ENCODE measurements at places on chromosomes 7 and 10. TPM values are rescaled to one million over a fixed set of nuclear protein-coding genes. Genes with fewer than 3 reads are reported as not detected.

GRCh38 chr7:115037128-115037802, 115.4 kb downstream of the MDFIC start:
- no peak for DNase-seq
- no peak overlapping the region for H3K27ac ChIP-seq
- no peaks in the 10 kb centered on the region for H3K4me1 ChIP-seq
- no peaks in the 10 kb centered on the region for H3K27me3 ChIP-seq
- no peaks in the 10 kb centered on the region for H3K36me3 ChIP-seq
- no peak overlapping the region for H3K4me3 ChIP-seq

- no peaks in the 10 kb centered on the region for H3K36me3 ChIP-seq
- DNase-seq = peak; percentile 31
- peaks cover 6% of the 10 kb centered on the region for H3K27me3 ChIP-seq
- H3K4me1 ChIP-seq = peaks cover 9% of the 10 kb centered on the region
These were observed 1.7 kb upstream of the WDR86 start for GRCh38 chr7:151411551-151411950.

DNA sequence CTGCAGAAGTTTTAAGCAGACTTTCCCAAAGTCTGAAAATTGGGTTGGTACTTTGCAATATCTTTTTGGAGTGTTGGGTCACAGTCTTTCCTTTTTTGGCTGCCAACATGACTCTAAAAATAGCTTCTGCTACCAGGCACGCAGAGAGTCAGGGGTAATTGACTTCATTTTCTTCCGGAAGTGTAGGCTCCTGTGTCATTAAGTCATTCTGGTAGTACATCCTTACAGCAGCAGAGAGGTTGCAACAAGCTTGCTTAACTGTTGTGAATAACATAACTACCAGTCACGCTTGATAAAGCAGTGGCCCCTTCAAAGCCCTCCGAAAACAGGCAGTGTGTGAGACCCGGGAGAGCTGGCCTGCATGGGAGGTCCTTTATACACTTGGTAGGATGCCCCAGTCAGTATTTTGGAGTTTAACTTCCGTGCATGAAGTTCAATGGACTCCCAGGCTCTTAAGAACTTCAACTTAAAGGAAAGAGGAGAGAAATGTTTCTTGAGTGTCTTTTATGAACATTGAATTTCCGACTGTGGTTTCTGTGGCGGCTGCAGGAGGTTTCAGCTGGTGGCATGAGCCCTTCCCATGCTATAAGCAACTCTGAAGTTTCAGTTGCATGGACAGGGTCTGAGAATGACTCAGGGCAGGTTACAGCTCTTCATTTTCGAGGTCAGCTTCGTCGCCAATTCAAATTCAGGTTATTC, 310.7 kb downstream of the GALNT17 start:
- H3K27ac ChIP-seq = peak overlapping the region; percentile 56
- DNase-seq = no peak
- peaks cover 10% of the 10 kb centered on the region for H3K4me1 ChIP-seq
- H3K27me3 ChIP-seq = no peaks in the 10 kb centered on the region

- no peak for DNase-seq
- no peak overlapping the region for H3K27ac ChIP-seq
- no peaks in the 10 kb centered on the region for H3K4me1 ChIP-seq
- H3K36me3 ChIP-seq = no peaks in the 10 kb centered on the region
- no peak overlapping the region for H3K4me3 ChIP-seq
- no peaks in the 10 kb centered on the region for H3K27me3 ChIP-seq
These were observed 10.1 kb downstream of the TBATA start for GRCh38 chr10:70774810-70775678.

DNA sequence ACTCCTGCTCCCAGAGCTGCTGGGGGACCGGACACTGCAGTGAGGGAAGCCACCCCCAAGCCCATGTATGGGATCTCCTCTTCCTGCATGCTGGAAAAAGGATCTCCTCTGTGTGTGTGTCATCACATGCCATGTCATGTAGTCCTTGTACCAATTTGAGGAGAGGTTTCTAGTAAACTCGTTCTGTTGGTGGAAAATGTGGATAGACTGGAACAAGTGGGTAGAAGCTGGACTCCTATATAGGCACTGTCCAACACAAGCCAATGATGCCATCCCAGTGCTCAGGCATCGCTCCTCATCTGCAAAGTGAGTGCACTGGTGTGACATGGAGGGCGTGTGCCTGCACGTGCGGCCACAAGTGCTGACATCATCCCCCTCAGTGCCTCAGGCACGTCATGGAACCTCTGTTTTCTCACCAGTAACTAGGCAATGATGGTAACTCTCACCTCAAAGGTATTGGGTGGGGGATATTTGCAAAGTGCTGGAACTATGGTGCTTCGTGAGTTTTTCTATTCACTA, 19.3 kb downstream of the MYO1G start:
- no peak for DNase-seq
- no peaks in the 10 kb centered on the region for H3K4me1 ChIP-seq
- H3K27me3 ChIP-seq = no peaks in the 10 kb centered on the region
- no peaks in the 10 kb centered on the region for H3K36me3 ChIP-seq
- no peak overlapping the region for H3K4me3 ChIP-seq

GRCh38 chr7:47170516-47170915, 411.4 kb downstream of the TNS3 start:
- H3K4me3 ChIP-seq = no peak overlapping the region
- no peak for DNase-seq

DNA sequence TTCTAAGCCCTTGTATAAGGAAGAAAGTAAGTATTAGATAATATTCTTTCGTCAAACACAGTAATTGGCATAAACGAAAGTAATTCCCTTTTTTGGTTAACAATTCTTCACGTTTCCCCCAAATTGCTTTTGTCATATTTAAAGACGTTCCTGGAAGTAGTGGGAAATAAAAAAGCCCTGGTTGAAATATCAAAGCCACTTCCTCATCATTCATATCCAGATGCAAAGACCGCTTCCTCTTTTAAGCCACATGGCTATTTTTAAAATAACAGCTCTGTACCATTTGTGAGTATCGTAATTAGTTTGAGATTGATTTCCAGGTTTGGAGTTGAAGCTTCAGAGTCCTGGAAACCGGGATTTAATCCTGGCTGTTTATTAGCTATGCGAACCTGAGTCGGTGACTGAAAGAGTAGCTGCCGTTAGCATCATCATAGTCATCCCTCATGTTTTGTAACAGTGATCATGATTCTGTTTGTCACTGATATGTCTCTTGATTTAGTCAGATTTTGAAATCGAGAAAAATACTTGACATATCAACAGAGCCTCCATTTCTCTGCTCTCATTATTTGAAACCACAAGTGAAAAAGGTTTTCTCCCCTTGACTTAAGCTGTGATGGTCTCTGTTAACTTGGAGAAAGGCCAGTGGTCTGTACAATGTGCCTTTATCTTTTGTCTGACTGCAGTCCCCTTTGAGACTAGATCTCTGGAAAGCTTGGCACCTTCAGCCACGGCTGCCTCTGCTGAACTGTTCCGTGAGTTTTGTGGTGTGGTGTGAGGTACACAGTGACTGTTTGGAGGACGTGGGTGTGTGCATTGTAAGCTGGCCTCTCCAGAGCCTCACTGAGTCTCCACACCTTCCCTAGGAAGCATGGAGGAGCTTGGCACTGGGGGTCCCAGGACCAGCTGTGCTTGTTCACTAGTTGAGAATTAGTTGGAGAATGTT, 18.1 kb downstream of the OPTN start:
- H3K27me3 ChIP-seq = no peaks in the 10 kb centered on the region
- H3K4me1 ChIP-seq = no peaks in the 10 kb centered on the region
- peaks cover 16% of the 10 kb centered on the region for H3K36me3 ChIP-seq
- no peak for DNase-seq
- no peak overlapping the region for H3K27ac ChIP-seq

DNA sequence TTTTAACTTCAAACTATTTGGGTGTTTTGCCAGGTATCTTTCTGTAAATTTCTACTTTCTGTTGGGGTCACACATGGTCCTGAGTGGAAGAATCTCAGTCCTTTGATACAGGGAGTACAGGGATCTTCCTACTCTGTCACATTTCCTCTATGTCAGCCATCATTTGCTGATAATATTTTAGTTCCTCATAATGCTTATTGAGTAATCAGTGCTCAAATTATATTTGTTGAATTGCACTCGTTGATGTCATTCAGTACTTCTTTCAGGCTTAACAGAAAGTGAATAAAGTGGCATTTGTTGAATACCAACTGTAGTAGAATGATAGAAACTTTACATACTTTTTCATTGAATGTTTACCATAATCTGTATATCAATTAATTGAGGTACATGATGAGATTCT, 31.9 kb downstream of the WDR11 start:
- H3K4me1 ChIP-seq = no peaks in the 10 kb centered on the region
- peaks cover 31% of the 10 kb centered on the region for H3K36me3 ChIP-seq
- no peak overlapping the region for H3K27ac ChIP-seq
- no peak for DNase-seq
- H3K4me3 ChIP-seq = no peak overlapping the region

DNA sequence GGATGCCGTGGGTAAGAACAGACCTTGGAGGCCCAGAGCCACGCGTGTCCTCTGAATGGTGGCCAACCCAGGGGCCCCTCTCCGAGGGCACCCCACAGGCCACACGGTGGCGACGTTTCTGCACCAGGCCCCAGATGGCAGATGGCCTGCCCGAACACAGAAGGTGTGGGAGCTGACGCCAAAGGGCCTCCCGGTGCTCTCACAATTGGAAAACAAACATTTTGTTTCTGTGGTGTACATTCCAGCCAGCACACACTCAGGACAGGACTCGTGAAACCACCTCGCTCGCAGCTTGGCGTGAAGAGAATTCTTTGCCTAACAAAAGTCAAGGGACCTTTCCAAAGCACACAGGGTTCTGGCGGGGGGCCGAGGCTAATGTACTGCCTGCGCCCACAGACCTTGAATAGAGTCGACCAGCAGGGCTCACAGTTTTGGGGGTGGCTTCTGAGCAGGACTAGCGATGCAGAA, 112.1 kb downstream of the FAM53B start:
- peak; percentile 56 for DNase-seq
- H3K27me3 ChIP-seq = no peaks in the 10 kb centered on the region
- no peaks in the 10 kb centered on the region for H3K36me3 ChIP-seq
- H3K4me1 ChIP-seq = no peaks in the 10 kb centered on the region
- no peak overlapping the region for H3K4me3 ChIP-seq

DNA sequence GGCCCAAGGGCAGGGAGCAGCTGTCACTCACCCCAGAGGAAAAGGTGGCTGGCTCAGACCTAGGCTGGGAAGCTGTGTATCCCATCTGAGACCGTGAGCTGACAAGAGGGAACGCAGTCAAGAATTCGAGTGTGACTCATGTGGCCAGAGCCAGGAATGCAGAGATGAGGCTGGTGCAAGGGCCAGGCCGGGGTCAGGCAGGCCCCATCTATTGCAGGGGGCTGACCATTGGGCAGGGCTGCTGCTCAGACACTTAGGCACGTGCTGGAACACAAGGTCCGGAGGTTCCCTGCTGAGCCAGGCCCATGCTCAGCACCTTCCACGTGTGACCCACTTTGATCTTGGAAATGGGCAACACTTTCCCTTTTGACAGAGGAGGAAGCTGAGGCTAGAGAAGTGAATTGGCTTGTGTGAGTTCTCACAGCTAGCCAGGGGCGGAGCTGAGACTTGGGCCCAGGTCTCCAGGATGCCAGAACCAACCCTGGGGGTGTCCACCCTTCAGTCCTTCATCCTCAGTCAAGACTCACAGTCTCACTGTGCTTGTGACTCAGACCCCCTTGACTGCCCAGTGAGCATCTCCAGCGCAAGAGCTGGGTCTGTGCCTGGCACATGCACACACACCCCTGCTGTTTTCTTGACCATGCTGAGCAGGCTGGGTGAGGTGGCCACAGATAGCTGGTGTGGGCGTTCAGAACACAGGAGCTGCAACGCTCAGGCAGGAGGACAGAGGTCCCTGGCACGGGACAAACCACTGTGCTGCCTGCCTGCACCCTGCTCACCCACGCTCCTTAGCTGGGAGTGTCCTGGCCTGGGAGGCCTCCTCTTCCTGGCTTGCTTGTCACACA, 47.6 kb upstream of the PPIF start:
- no peak overlapping the region for H3K4me3 ChIP-seq
- H3K27me3 ChIP-seq = no peaks in the 10 kb centered on the region
- DNase-seq = no peak
- no peaks in the 10 kb centered on the region for H3K4me1 ChIP-seq

GRCh38 chr7:98278936-98279335, 2.5 kb upstream of the BRI3 start:
- H3K4me3 ChIP-seq = no peak overlapping the region
- H3K27me3 ChIP-seq = no peaks in the 10 kb centered on the region
- no peaks in the 10 kb centered on the region for H3K4me1 ChIP-seq
- no peak overlapping the region for H3K27ac ChIP-seq

DNA sequence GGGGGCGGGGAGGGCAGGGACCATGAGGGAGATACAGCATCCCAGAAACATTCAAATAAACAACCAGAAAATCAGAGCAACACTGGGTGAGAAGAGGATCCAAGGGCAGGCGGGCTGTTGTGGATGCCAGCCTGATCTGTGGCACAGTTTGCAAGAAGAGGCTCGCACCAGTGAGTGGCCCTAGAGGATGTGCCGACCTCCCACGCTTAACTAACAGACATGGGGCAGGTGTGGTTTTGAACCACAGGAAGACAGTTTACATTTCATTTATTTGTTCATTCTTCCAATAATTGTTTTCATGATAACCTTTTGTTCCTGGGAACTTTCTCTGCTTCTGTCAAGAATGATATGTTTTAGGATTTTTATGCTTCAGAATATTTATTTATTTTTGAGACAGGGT, 115.6 kb downstream of the ZNF248 start:
- H3K4me3 ChIP-seq = no peak overlapping the region
- H3K27ac ChIP-seq = no peak overlapping the region

- DNase-seq = peak; percentile 62
- peak within 1 kb of the TSS; percentile 85 for H3K4me3 ChIP-seq
- no peaks in the 10 kb centered on the region for H3K4me1 ChIP-seq
- no peaks in the 10 kb centered on the region for H3K36me3 ChIP-seq
- H3K27ac ChIP-seq = no peak within 1 kb of the TSS
- H3K27me3 ChIP-seq = peaks cover 10% of the 10 kb centered on the region
These were observed at the start of gene NEURL1 for GRCh38 chr10:103493362-103493915. Gene NEURL1, plus strand, starts transcription at chr10:103493705. Its CDS starts 683 bp downstream, at chr10:103494388.

DNA sequence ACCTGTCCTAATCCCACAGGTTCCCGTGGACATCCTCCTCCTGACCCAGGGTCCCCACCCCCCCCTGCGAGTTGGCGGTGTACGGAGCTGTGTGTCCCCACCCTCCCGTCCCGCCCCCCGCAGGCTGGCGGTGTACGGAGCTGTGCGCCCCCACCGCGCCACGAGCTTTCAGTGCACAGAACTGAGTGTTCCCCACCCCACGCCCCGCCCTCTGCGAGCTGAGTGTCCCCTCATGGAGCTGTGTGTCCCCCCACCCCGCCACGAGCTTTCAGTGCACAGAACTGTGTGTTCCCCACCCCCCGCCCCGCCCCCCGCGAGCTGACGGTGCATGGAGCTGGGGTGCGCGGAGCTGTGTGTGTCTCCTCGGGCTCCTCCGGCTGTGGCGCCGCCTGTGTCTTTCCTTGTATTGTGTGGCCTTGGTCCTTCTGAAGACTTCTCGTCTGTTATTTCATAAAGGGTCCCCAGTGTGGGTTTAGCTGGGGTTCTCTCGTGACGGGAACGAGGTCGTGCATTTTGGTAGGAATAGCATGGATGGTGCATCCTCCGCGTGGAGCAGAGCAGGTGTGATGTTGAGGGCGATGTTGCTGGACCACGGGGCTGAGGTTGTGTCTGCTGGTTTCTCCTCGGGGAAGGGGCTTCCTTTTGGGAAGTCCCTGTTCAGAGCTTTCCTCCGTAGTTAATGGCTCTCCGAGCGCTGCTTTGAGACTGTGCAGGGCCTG, 18.0 kb upstream of the JAKMIP3 start:
- no peaks in the 10 kb centered on the region for H3K27me3 ChIP-seq
- DNase-seq = no peak
- peaks cover 7% of the 10 kb centered on the region for H3K36me3 ChIP-seq
- H3K27ac ChIP-seq = no peak overlapping the region
- H3K4me3 ChIP-seq = no peak overlapping the region

MGAM2 gene
- total RNA-seq = not detected

ERVW-1 gene
- total RNA-seq = 0.09 TPM
